ENCODE measurements at places on chromosomes 11 and 22.

DNA sequence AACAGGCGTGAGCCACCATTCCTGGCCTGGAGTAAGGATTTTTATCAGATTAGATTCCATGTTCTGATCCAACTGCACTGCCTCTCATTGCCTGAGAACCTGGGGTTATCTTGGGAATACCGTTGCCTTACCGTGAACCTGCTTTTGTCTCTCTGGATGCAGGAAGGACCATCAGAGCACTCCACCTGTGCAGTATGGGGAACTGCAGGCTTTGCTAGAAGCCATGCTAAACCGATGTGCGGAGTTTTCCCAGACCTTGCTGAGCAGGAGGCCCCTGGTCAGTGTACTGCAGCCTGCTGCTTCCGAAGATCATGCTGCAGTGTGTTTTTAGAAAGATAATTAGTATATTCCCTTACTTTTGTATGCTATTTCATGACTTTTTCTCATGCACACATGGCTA, 43.6 kb downstream of the MEI1 start:
- no peak for DNase-seq

DNA sequence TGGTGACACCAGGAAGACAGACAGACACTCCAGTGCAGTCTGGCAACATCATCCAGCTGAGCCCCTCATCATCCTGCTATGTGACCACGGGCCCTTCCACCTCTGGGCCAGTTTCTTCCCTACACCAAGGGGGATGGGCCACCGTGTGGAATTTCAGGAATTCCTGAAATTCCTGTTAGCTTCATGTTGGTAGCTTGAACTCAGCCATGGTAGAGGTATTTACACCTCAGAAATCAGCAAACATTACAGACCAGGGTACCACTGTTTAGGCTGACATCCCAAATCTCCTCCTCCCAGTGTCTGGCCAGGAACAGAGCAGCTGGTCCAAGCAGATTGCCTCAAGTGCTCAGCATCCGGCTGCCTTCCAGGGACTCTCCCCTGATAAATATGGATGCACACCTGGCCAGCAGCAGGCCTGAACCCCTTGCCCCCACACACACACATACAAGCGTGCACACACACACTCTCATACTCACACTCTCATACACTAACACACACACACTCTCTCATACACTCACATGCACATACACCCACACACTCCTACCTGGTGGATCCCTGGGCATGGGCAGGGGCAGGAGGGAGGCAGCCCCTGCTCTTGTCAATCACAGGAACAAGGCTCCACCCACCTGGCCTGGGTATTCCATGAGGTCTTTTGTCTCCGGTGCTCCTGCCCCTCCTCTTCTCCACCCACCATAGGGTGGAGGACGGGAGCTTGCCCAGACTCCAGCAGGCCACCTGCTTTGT, 85.2 kb downstream of the BUD13 start:
- DNase-seq, result no peak

- DNase-seq, result no peak
Measured at GRCh38 chr11:1293619-1294015, 15.8 kb downstream of the TOLLIP start.

GRCh38 chr11:75572744-75573143, 10.7 kb downstream of the SERPINH1 start:
- no peak for DNase-seq

GRCh38 chr22:32281072-32281471, 25.9 kb upstream of the SLC5A4 start:
- DNase-seq, result no peak

- DNase-seq, result no peak
Measured at GRCh38 chr11:73907191-73907590, 30.4 kb downstream of the PAAF1 start.

DNA sequence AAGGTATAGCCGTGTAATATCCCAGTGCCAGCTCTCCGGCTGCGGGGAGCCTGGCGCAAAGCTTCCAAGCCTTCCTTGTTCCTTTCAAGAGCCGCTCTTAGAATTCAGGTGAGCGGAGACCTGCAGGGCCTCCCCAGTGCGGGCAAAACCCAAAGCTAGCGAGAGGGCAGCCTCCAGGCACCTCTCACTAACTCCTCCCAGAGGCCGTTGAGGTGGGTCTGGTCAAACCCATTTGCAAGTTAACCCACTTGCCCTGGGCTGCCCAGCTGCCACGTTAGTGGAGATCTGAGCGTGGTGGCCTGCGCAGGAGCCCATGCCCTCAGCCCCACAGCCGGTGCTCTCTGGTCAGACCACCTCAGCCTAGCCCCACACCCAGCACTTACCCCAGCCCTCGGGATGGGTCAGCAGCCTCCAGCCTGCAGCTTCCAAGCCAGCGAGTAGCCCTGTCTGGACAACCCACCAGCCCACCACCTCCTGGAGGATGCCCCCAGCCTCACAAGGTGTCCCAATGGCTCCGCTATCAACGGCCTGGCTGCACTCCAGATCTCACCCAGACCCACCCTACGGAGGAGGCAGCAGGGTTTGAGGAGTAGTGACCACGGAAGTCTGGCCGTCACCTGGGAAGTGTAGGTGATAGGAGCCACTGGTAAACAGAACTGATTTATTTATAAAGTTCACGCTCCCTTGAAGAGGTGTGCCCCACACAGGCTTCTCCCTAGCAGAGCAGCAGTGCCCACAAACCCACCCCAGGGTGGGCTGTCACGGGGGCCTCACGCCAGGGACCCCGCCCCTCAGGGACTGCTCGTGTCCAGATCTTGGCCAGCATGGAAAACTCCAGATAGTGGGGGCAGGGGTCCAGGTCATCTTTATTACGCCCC, 2.3 kb downstream of the ASCL2 start:
- DNase-seq, result no peak

- no peak for DNase-seq
Measured at GRCh38 chr11:78310500-78310909, 107.1 kb downstream of the GAB2 start.

DNA sequence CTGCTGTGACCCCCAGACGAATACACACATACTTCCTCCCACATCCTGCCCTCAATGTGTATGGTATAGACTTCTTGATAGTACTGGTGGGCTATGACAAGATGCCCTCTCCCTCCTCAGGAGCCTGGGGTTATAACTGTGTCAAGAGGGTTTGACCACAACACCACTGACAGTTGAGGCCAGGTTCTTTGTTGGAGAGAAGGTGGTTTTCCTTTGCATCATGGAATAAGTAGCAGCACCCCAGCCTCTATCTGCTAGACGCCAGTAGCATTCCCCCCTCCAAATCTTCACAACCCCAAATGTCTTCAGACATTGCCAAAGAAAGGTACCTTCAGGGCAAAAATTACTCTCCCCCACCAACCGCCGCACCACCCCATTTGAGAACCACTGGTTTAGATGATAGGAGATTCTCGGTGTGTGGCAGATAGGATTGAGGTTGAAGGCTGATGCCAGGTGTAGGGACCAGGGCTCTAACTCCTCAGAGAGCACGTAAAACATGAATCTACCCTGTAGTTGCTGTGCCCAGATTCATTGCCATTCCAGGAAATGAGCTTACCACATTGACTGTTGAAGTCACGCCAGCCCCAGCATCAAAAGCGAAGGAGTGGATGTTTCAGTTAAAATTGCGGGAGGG, 5.5 kb upstream of the MYO18B start:
- DNase-seq, result peak; percentile 9

DNA sequence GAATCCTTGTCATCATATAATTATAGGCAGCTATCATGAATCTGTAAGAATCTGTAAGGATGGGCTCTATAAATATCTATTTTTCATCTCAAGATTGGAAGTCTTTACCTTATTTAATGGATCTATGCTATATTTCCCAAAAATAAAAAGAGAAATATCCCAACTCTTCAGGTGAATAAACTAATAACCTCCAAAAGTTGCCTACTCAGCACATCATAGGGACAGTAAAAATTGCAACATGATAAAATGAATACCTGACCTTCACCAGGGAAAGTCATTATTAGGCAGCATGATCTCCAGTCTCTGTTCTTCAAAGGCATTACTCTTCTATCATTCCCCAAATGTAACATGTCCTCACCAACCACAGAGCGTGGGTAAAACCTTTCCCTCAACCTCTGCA, 277.3 kb downstream of the RAB38 start:
- DNase-seq, result no peak

DNA sequence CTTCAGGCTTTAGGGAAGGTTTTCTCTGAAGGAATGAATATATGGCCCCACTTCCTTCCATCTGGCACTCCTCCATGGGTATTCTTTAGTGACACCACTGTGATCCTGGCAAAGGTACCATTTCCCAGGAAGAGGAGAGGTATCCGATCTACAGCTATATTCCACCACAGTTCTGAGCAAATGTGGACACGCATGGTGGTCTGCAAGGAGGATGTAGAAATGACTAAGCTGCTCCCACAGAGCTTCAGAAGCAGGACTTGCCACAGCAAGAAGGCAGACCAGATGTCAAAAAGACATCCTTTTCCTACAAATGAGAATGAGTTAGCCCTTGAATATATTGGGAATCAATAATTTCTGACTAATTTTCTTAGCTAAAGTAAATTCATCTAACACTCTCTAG, 45.5 kb downstream of the ARFGAP2 start:
- no peak for DNase-seq

- no peak for DNase-seq
Measured at GRCh38 chr11:128434818-128435217, 152.5 kb downstream of the ETS1 start.

GRCh38 chr22:34036931-34037330, 116.7 kb upstream of the LARGE1 start:
- DNase-seq, result no peak

DNA sequence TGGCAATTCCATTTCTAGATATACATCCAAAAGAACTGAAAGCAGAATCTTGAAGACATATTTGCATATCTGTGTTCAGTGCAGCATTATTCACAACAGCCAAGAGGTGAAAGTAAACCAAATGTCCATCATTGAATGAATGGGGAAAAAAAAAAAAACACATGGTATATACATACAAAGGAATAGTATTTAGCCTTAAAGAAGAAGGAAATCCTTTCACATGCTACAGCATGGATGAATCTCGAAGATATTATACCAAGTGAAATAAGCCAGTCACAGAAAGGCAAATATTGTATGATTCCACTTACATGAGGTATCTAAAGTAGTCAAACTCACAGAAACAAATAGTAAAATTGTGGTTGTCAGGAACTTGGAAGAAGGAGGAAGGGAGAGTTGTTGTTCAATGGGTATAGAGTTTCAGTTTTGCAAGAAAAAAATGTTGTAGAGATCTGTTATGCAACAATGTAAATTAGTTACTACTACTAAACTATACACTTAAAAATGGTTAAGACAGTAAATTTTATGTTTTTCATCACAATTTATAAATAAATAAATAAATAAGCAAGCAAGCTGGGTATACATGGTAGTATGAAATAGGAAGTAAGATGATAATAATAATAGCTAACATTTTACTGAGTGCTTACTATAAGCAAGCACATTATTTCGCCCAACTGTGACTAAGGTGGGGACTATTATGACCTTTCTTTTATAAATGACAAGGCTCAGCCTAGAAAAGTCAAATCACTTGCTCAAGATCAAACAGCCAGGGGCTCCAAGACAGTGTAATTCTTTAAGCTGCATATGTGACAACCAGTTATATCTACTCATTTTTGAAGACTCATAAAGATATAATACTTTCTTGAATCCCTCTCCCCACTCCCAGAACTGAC, 50.0 kb downstream of the FAM168A start:
- no peak for DNase-seq

GRCh38 chr22:44291265-44291664, 21.5 kb downstream of the SHISAL1 start:
- no peak for DNase-seq

DNA sequence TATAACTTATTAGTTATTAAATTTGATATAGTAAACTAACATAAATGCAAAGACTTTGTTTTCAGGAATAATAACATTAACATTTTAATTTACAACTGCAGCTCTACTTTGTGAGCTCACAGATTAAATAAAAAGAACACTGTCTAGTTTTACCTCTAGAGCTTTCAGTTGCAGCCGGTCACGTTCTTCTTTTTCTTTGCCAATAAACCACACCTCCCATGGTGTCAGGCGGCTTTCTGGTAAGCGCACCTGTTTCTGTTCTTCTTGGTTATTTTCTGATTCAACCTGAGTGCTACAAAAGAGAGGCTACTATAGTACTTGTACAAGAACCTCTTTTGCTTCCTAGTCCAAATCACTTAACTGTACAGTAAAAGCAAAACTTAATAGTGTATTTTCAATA, 5.8 kb downstream of the CCDC34 start:
- DNase-seq, result no peak

DNA sequence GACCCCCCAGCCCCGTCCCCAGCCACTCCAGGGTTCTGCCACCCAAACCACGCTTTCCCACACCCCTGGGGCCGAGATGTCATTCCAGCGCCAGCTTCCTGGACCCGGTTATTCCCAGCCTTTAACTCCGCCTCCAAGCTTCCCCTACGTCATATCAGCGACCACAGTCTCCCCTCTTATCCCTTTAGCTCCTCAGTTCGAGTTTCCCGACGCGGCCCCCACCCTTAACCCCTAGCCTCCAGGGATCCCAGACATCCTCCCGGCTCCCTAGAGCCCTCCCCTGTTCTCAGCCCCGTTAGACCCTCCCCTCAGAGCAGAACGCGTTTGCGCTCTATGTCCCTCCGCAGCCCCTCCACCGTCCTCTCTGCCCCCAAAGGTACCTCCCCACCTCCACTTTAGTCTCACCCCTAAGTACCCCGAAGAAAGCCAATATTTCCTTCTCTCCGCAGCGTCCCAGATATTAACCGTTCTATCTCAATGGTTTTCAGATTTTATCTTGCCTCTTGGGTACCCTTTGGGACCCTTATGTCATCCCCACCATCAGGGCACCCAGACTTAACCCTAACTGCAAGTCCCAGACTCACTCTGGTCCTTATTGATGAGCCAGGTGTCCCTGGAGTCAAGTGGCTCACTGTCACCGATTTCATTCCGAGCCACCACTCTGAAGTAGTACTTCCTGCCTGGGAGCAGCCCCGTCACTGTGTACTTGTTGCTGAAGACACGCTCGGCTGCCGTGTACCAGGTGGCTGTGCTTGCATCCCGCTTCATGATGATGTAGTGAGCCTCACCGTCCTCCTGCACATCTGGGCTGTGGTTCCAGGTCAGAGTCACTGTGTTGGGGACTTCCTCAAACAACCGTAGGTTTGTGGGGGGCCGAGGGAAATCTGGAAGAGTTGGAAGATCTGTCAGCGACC, 8.0 kb downstream of the TMEM86A start:
- peak; percentile 44 for DNase-seq

- no peak for DNase-seq
Measured at GRCh38 chr11:68840661-68841653, 759 bp downstream of the CPT1A start.

- DNase-seq, result no peak
Measured at GRCh38 chr22:19358195-19358594, 66.7 kb upstream of the CLTCL1 start.

DNA sequence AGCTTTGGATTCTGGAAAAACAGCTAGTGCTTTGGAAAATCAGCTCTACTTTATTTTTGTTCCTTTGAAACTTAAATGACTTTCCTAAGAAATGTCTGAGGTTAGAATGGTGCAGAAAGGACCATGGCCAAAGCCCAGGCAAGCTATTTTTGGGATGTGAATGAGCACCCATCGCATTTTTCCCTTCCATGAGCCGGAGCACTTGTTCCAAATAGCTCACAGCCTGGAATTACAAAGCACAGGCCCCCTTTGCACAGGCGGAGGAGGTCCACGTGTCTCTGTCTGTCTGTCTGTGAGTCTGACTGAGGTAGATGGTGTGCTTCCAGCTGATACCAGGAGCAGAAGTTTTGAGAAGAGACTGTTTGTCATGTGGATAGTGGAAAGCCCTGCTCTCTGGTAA, 50.7 kb downstream of the MICAL2 start:
- DNase-seq, result no peak

Measured in stimulated activated CD4-positive, alpha-beta T cell treated with anti-CD3 and anti-CD28 coated beads, Interleukin-2, amount 100 ng/mL, for 4 hours (primary cell).